ENCODE measurements at places on chromosomes 2 and 18.

DNA sequence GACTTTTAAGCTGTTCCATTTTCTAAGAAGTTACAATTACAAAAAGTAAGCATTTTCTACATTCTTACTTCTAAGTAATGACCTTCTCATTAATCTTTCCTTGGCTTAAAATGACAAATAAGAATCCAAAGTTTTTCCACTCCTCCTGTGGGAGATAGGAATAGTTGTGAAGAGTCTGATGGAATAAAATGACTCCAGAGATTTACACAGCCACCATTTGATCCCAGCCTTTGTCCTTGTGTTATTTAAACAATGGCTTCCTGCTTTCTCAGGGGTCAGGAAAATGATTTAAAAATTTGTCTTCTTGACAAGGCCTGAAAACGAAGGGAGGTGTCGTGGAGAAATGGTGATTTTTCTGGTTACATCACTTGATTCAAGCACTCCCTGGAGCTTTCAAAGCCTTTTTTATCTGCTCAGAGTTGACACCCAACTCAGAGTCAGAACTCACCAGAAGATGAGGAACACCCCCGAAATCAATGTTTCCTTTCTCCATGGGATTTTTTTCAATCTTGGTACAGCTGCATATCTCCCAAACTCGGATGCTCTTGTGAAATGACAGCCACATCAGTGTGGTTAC lies 106.5 kb downstream of the GALNT3 start:
- DNase-seq = no peak

- DNase-seq = peak; percentile 28
Observed at GRCh38 chr2:133077269-133077822, 407.3 kb upstream of the LYPD1 start.

DNA sequence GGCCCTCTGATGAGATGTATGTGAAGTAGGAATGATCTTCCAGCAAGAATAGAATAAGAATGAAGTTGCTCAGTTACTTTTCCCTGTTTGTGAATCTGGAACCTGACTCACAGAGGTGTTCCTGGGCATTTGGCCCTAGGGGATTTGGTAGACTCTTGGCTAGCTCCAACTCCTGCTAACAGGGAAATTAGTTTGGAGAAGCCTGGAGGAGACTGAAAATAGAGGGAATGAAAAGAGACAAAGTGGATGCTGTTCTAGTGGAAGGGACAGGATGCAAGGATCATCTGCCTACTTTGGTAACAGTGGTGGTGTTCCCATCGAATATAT lies 19.6 kb downstream of the TMEM17 start:
- DNase-seq = no peak

GRCh38 chr18:34729264-34729663 lies 19.2 kb downstream of the DTNA start:
- DNase-seq = peak; percentile 54

- no peak for DNase-seq
Observed at GRCh38 chr2:66772618-66773017, 337.7 kb downstream of the MEIS1 start.

DNA sequence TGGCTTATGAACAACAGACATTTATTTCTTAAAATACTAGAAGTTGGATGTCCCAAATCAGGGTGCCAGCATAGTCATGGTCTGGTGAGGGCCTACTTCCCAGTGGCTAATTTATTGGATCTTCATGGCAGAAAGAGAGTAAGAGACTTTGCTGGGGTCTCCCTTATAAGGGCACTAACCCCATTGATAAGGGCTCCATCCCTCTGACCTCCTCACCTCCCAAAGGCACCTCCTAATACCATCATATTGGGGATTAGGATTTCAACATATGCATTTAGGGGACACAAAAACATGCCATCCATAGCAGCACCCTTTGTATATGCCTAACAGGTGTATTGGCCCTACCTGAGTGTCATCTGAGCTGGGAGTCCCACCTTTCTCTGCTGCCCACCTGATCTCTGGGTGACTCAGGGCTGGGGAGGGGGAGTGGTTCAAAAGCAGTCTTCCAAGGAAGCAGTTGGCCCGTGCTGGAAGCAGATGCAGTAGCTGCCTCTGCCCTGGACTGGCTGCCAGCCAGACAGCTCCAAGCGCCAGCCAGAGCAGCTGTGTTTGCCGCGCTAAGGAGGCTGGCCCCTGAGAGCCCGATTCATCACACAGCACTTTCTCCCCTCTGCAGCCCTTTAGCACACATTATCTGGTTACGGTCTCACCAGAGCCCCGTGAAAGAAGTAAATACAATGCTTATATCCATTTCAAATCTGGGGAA lies 84.6 kb downstream of the SMAD7 start:
- no peak for DNase-seq

GRCh38 chr2:42922293-42922692 lies 129.9 kb upstream of the HAAO start:
- no peak for DNase-seq

- DNase-seq = no peak
Observed at GRCh38 chr2:112295407-112296078, 20.1 kb downstream of the ZC3H6 start.

DNA sequence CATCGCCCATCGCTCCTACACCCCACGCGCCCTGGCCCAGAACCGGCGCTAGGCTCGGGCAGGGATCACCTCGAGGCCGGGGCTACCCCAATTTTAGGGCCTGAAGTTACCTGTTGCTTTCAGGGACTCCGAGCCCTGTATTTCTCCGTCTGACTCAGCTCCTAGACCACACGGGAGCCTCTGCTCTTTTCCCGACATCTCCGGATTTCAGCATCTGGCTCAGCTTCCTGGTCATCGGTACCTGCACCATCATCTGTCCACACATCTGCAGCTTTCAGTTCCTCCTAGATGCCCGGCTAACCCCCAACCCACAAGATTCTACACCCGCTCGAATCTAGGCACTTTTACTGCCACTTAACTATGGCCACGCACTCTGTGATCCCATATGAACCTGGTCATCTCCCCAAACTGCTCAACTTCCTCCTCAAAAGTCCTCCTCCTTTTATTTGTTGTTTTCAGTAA lies 12.1 kb upstream of the HMSD start:
- DNase-seq = no peak

DNA sequence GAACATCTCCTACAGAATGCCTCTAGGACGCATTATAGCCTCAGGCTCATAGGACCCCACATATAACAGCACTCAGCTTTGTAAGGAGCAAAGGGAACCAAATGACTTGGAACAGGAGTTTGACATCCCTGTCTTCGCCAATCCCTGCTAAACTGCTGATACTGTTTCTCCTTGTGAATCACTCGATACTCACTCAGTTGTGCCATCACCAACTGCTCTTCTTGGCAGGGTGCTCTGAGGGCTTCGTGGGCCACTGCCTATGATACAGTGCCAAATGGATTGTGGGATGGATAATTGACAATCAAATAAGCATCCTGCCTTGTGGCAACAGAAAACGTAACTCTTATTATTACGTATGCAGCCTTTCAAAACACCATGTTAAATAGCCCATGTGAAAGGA lies 396.3 kb downstream of the RIT2 start:
- DNase-seq = no peak

- no peak for DNase-seq
Observed at GRCh38 chr2:200033929-200034328, 78.5 kb downstream of the MAIP1 start.

- peak; percentile 10 for DNase-seq
Observed at GRCh38 chr2:85834466-85834865, 54.3 kb downstream of the ST3GAL5 start.

DNA sequence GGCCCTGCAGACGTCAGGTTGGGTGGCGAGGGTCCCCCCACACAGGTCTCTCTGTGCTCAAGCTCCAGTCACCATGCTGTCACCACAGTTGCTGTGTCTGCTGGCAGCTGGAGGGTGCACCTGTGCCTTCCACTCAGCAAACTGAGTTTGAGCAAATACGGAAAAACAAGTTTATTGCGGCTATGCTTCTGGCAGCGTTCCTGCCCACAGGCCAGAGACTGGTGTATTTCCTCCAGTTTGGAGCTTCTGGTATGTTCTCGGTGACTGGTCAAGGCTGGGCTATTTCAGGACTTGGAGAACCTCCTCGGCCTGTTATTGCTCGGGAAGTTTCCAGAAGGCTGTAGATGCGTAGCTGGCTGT lies 132.6 kb downstream of the SEPTIN10 start:
- no peak for DNase-seq

- DNase-seq = no peak
Observed at GRCh38 chr2:4090668-4091630, 387.6 kb downstream of the DCDC2C start.

- peak; percentile 18 for DNase-seq
Observed at GRCh38 chr18:33751613-33752221, 173.7 kb downstream of the ASXL3 start.

DNA sequence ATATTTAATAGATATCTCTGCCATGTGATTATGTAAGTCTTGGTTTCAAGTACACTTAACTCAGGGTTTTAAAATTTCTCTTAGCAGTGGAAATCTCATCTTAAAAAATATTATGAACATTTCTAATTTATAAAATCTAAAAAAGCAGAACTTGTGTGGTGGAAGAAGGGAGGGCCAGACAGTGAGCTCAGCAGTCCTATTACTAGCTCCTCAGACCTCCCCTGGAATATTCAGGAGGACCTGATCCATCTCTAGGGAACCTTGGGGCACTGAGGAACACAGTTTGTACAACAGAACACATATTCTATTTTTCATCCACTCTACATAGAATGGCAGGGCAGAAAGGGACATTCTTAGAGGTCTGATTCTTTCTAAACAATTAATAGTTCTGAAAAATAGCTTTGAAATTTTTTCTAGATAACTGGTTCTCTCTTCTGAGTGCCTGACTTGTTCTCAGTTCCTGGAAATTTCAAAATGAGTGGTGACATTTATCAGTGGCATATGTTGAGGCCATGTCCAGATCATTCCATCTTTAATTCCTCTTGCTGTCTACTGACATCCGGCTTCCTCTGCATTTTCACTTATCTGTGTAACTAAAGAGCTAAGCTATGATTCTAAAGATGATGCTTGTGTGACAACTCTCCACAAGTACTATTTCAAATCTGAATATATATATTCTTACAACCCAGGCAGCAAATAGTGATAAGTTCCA lies 8.2 kb upstream of the MAP4K4 start:
- DNase-seq = no peak

DNA sequence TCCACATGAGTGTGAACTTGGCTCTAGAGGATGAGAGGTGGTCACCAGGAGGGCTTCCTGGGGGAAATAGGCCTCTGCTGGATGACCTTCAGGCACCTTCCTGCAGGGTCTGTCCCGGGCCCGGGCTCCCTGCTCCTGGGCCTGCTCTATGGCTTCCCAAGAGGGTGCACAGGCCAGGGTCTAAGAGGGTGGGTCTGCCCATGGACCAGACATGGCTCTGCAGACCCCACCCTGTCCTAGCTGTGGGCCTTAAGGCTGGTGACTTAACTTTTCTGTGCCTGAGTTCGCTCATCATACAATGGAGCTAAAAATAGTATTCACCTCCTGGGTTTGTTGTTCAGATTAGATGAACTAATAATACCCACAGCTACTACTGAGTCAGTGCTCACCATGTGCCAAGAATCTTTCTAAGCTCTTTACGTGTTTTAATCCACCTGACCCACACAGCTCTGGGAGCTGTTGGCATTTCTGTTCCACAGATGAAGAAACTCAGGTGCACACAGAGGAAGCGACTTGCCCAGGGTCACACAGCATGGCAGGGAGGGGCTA lies 14.4 kb downstream of the INHBB start:
- DNase-seq = peak; percentile 64

- DNase-seq = no peak
Observed at GRCh38 chr2:238241970-238242369, 2.1 kb upstream of the HES6 start.

- no peak for DNase-seq
Observed at GRCh38 chr2:232486558-232487384, 863 bp downstream of the ECEL1 start.

DNA sequence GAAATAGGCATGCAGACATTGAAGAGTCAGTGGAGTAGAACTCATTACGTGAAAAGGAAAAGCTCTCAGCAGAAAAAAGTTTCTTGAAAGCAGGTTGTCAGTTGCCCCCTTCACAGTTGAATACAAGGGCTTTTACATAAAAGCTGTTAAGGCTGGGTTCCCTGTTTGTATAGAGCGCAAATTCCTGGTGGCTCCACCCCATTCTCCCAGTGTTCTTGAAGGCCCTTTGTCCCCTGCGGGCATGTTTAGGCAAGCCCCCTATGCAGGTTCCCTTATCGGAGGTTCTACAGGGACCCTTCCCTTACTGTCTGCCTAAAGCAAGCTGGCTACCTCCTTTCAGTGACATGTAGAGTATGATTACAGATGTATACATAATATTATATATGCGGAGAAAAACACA lies 497.2 kb upstream of the SYT4 start:
- no peak for DNase-seq

- peak; percentile 1 for DNase-seq
Observed at GRCh38 chr2:169275696-169276444, 86.5 kb downstream of the LRP2 start.

- DNase-seq = no peak
Observed at GRCh38 chr2:7450188-7450832, 533.1 kb downstream of the RNF144A start.

DNA sequence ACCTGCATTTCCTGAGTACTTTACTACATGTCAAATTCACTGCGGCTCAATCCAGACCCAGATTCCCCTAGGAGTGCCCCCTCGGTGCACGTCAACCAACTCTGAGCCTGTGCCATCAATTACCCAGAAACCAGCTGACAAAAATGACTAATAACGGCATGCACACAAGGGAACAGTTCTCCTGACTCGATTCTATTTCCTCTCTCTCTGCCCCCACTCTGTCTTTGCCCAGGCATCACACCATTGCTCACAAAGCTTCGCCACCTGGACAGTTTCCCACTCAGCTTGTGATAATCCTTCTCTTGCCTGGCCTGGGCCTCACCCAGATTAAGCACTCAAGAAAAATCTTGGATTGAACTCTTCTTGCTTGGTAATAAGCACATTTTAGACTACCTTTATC lies 115.3 kb upstream of the NDUFV2 start:
- DNase-seq = peak; percentile 49

DNA sequence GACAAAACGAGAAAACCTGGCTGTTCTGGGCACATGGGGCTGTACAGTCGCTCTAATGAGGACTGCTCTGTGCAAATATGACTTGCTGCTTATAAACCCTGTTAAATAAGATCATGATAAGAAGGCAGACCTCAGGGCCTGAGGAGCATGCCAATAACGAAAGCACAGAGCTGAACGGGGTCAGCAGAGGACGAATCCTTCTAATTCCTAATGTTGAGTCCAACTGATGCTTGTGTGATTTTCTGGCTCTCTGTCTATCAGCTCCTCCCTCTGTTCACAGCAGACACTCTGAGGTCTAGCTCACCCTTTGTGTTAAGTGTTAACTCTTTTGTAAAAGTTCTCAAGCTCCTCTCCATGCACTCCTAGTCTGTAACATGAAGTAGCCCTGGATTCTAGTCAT lies 167.2 kb upstream of the REV1 start:
- DNase-seq = no peak

DNA sequence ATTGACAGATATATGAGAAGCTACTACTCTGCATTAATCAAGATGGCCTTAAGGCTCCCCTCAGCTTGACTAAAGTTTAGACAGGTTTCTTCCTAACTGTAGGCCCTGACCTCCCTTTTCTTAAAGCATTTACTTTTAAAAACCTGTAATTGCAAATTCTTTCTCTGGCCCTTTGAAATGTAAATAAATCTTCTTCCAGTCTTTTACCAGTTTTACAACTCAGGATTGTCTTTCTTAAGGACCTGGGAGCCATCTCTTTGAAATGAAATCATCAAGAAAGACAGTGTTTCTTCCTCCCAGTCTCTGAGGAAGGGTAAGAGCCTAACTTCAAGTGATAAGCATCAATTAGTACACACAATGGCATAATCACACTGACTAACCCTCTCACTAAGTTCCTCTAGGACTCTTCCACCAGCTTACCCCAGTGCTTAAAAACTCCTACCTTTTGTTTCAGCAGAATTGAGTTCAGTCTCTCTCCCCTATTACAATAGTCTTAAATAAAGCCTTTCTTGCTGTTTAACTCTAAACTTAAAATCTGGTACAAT lies 58.7 kb upstream of the CDH20 start:
- DNase-seq = no peak

All from iris pigment epithelial cell (primary cell).